ENCODE measurements at places on chromosomes 16 and 17.

DNA sequence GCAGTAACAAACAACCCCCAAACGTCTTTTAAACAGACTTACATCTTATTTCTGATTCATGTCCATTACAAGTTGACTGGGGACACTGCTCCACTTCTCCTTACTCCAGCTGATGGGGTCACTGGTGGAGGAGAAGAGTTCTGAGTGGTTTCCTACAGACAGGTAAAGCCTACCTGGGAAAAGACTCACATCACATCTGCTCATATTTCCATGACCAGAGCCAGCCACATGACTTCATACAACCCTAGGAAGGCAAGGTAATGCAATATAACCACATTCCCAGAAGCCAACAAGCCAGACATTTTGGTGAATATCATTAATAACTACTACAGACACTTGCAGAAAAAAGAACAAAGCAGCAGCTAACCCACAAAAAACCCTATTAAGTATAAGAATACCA, 90.5 kb upstream of the IRX6 start:
- DNase-seq: no peak

DNA sequence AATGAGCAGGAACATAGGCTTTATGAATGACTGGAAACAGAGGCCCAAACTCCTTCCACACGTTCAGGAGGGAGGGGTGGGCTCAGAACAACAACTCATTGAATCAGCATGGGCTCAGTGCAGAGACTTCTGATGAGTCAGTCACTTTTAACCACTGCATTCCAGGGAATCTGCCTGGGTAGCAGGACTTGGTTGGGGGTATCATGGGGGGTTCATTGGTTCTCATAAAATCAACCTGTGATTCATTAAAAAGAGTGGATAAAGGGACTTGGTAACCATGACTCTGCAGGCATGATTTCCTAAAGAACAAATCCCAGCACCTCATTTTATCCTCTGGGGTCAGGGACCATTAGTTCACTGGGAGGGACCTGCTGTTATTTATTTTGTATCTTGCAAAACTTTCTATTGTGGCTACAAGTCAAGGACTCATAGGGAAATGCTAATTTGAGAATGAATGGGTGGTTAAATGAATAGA, 13.8 kb downstream of the ITGB3 start:
- DNase-seq: no peak

DNA sequence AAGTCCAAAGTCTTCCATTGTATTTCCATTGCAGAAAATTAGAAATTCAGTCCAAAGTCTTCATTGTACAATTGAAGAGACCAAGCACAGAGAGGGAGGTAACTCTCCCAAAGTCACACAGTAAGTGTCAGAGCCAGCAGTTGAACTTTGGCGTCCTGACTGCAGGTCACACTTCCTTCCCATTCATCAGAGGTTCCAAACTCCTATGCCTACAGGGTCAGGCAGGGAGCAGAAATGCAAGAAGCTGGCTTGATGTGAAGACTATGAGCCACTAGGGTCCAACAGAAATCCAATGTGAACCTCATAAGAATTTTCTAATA, 44.7 kb upstream of the GRIN2A start:
- no peak for DNase-seq

DNA sequence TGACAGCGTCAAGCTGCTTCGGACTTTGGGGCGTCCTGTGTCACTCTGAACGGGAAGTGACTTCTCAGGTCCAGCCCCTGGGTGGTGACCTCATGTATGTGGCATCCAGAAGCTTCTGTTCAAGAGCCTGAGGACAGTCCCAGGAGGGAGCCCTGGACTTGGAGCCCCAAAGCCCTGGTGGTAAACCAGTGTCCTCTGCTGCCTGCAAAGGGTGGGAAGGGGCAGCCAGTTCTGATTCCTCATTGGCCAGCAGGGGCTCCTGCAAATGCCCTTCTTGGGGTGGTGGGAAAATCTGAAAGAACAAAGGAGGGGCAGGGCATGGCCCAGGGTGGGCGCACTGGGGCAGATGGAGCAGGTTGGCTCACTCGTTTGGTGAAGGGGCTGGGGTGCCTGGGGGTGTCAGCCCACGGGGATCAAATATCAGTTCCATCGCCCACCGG, 1.6 kb downstream of the OSGIN1 start:
- no peak for DNase-seq

- no peak for DNase-seq
Measured at GRCh38 chr16:3951861-3952736, 71.6 kb upstream of the CREBBP start.

GRCh38 chr17:60077226-60077625, 1.5 kb downstream of the HEATR6 start:
- DNase-seq: no peak

GRCh38 chr17:48194097-48194550, 86.6 kb downstream of the SNX11 start:
- DNase-seq: no peak

GRCh38 chr17:77492446-77493237, 351.9 kb downstream of the SEC14L1 start:
- no peak for DNase-seq

- no peak for DNase-seq
Measured at GRCh38 chr17:41519501-41520224, 973 bp upstream of the KRT15 start.

Data from vagina (tissue), 2 donors.